ENCODE measurements at places on chromosomes 3 and 15.

DNA sequence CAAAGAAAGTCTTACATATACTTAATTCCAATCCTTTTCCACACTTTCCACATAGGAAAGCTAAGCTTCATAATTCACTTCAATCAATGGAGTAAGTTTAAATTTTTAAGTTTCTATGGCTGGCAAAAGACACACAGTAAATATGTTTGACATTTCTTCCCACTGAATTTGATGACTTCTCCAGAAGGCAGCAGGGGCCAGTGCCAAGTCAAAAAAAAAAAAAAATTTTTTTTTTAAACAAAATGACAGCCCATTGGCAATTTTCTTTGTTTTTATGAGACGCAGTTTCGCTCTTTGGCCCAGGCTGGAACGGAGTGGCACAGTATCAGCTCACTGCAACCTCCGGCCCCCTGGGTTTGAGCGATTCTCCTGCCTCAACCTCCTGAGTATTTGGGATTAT is 28.7 kb downstream of the ATP13A3 start:
- no peaks in the 10 kb centered on the region for H3K4me1 ChIP-seq
- no peaks in the 10 kb centered on the region for H3K27me3 ChIP-seq
- peaks cover 85% of the 10 kb centered on the region for H3K36me3 ChIP-seq
- DNase-seq, result no peak

GRCh38 chr3:58998476-58999117 is 51.2 kb downstream of the CFAP20DC start:
- H3K4me1 ChIP-seq, result no peaks in the 10 kb centered on the region
- H3K27me3 ChIP-seq, result no peaks in the 10 kb centered on the region
- peak; percentile 94 for DNase-seq
- H3K4me3 ChIP-seq, result no peak overlapping the region
- no peaks in the 10 kb centered on the region for H3K36me3 ChIP-seq

GRCh38 chr3:45166321-45166879 is 20.2 kb upstream of the CDCP1 start:
- peaks cover 13% of the 10 kb centered on the region for H3K4me1 ChIP-seq
- no peak for DNase-seq
- no peaks in the 10 kb centered on the region for H3K36me3 ChIP-seq

GRCh38 chr3:137097852-137098251 is 140.1 kb downstream of the IL20RB start:
- no peak overlapping the region for H3K27ac ChIP-seq
- H3K4me1 ChIP-seq, result no peaks in the 10 kb centered on the region
- peaks cover 6% of the 10 kb centered on the region for H3K27me3 ChIP-seq
- DNase-seq, result no peak
- no peaks in the 10 kb centered on the region for H3K36me3 ChIP-seq
- H3K4me3 ChIP-seq, result no peak overlapping the region

- H3K36me3 ChIP-seq, result no peaks in the 10 kb centered on the region
- peak overlapping the region; percentile 62 for H3K27ac ChIP-seq
These were observed 363.3 kb downstream of the SLC9A9 start for GRCh38 chr3:143484846-143485512.

DNA sequence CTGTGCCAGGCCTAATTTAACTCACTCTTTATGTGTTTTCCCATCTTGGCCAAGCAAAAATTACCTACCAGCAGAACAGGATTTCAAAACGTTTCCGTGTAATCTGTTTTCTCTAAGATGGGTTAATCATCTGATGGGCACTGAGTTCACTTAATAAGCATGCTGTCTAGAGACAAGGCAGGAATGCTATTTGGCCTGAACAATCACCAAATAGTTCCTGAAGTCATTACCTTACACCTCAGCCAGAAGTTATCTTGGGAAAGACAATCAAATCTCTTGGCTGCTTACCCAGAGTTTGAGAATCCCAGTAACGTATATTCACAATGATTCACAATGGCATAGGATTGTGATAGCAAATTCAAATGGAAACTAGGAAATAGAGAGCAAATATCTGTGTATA is 779.1 kb downstream of the CADM2 start:
- H3K27me3 ChIP-seq, result no peaks in the 10 kb centered on the region
- H3K27ac ChIP-seq, result no peak overlapping the region
- H3K4me1 ChIP-seq, result no peaks in the 10 kb centered on the region
- no peak overlapping the region for H3K4me3 ChIP-seq
- H3K36me3 ChIP-seq, result no peaks in the 10 kb centered on the region

DNA sequence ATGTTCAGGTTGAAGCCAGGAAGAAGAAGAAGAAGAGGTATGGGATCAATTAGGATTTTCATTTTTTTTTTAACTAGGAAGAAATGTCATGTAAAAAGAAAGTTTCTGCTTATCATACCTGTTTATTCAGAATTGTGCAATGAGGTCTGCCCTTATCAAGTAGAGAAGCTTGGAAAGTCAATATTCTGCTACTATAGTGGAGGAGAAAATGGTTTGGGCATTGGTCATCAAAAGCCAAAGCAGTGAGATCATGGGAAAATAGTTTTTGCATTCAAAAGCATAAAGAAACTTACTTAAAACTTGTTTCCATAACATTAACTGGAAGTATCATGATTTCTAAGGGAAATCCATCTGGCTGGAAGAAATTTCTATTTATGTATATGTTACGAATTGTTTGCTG is 1239.2 kb downstream of the NSUN3 start:
- H3K27me3 ChIP-seq, result no peaks in the 10 kb centered on the region
- DNase-seq, result peak; percentile 50
- peak overlapping the region; percentile 76 for H3K27ac ChIP-seq
- H3K4me3 ChIP-seq, result no peak overlapping the region
- no peaks in the 10 kb centered on the region for H3K4me1 ChIP-seq

DNA sequence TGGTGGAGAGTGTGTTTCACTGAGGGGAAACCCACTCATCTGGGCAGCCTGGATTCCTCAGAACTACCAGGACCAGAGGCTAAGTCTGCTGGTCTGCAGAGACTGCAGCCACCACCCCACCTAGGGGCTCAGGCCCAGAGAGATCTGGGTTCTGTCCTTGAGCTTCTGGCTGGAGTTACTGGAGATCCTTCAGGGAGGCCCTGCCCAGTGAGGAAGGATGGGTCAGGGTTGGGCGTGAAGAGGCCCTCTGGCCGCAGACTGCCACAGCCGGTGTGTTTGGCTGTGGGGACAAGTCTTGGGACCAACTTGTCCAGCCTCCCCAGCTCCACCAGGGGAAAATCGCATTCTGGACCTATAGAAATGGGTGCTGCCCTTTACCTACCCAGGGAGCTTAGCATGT is 235.3 kb upstream of the CBLB start:
- H3K36me3 ChIP-seq, result no peaks in the 10 kb centered on the region
- H3K4me3 ChIP-seq, result no peak overlapping the region
- H3K27me3 ChIP-seq, result no peaks in the 10 kb centered on the region
- no peaks in the 10 kb centered on the region for H3K4me1 ChIP-seq
- H3K27ac ChIP-seq, result no peak overlapping the region

GRCh38 chr3:150899141-150899540 is 6.1 kb downstream of the MINDY4B start:
- H3K4me3 ChIP-seq, result no peak overlapping the region
- H3K27ac ChIP-seq, result no peak overlapping the region
- H3K27me3 ChIP-seq, result peaks cover 64% of the 10 kb centered on the region
- H3K4me1 ChIP-seq, result no peaks in the 10 kb centered on the region

DNA sequence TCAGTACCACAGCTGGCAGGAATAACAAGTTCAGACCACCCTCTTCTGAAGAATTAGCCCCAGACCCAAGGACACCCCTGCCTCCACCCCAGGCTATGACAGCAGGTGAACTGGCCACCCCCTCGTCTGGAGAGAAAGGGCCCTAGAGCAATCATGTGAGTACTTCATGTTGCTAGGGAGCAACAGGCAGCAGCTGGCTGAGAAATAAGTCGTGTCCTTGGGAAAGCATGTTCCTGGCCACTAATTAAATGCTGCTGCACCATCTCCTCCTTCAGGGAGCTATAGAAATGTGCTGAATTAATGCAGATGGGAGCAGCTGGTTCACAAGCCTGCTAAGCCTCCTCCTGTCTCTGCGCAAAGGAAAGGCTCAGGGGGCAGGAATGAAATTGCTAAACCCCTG is 31.5 kb downstream of the MRPS11 start:
- no peaks in the 10 kb centered on the region for H3K27me3 ChIP-seq
- no peak overlapping the region for H3K4me3 ChIP-seq
- H3K4me1 ChIP-seq, result no peaks in the 10 kb centered on the region
- H3K36me3 ChIP-seq, result no peaks in the 10 kb centered on the region

- no peaks in the 10 kb centered on the region for H3K27me3 ChIP-seq
- peak; percentile 67 for DNase-seq
- H3K4me3 ChIP-seq, result peak overlapping the region; percentile 20
- H3K4me1 ChIP-seq, result peaks cover 2% of the 10 kb centered on the region
- no peaks in the 10 kb centered on the region for H3K36me3 ChIP-seq
- H3K27ac ChIP-seq, result no peak overlapping the region
These were observed 21.2 kb downstream of the PRKAR2A start for GRCh38 chr3:48826451-48826850.

DNA sequence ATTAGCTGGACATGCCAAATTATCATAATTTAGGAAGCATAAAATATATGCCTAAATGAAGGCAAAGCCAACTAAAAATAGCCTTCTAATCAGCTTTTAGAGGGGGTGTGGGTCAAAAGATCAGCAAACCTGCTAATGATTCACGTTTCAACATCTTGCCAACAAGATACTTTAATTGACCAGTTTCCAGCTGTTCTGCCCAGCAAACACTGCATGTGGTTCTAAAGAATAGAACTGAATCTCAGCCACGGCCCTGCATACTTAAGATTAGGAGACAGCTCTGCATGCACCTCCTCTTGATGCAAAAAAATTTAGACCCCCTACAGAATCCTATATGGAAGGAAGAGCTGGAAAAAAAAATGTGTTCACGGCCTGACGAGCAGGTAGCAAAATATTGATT is 500.5 kb downstream of the TBL1XR1 start:
- no peaks in the 10 kb centered on the region for H3K27me3 ChIP-seq
- H3K36me3 ChIP-seq, result no peaks in the 10 kb centered on the region
- H3K4me1 ChIP-seq, result no peaks in the 10 kb centered on the region
- H3K27ac ChIP-seq, result no peak overlapping the region
- no peak for DNase-seq

DNA sequence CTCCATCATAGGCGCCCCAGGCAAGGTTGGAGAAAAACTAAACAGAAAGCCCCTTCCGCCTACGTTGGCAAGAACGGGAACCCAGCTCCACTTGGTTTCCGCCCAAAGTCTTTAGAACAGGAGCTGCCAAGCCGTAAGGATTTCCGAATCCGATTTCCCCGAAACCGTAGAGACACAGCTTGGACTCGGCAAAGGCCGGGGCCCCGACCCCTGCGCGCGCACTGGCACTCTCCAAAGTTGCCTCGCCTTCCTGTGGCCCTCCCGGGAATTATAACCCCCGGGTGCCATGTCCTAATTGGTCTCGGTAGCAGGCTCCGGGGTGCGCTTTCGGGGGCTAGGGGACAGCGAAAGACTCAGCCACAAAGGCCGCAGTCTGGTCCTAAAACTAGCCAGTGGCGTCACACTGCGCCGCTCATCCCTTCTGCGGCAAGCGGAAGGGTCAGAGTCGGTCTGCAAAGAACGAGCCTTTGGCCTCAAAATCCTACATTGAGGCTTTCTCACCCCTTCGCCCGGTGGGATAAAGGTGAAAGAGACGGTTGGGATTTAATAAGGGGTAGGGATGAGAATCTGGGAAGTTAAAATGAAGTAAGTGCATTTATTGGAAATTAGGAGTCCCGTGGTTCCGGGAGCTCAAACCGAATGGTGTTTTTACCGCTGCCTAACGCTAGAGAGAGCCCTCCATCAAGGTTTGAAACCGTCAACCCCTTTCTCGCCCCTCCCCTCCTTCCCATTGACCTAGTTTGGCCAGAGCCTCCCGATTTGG is 6.8 kb downstream of the BCL6 start:
- peaks cover under 1% of the 10 kb centered on the region for H3K36me3 ChIP-seq
- H3K4me3 ChIP-seq, result peak overlapping the region; percentile 86
- H3K4me1 ChIP-seq, result peaks cover 22% of the 10 kb centered on the region
- no peaks in the 10 kb centered on the region for H3K27me3 ChIP-seq
- DNase-seq, result peak; percentile 95

GRCh38 chr3:135000465-135000864 is 205.4 kb downstream of the EPHB1 start:
- H3K36me3 ChIP-seq, result no peaks in the 10 kb centered on the region
- H3K27me3 ChIP-seq, result no peaks in the 10 kb centered on the region
- DNase-seq, result no peak
- H3K4me3 ChIP-seq, result no peak overlapping the region

GRCh38 chr3:67876261-67876660 is 221.8 kb upstream of the SUCLG2 start:
- DNase-seq, result peak; percentile 13
- no peaks in the 10 kb centered on the region for H3K4me1 ChIP-seq
- no peak overlapping the region for H3K27ac ChIP-seq
- no peak overlapping the region for H3K4me3 ChIP-seq
- no peaks in the 10 kb centered on the region for H3K36me3 ChIP-seq
- no peaks in the 10 kb centered on the region for H3K27me3 ChIP-seq

DNA sequence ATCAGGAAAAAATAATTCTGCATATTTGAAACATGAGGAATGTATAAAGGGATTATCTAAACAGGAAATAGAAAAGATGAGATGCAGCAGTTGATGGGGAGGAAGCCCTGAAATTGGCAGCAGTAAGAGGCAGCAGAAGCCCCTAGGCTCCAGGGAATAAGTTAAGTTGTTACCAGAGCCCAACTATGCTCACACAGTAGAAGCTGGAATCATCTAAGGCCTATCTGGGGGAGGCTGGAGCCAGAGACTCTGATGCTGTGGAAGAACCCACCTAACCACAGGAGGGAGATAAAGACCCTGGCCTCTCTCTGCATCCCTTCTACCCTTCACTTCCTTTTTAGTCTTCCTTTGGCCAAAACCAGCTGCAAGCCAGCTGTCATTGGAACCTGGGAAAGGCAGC is 519.7 kb downstream of the DIPK2A start:
- H3K4me1 ChIP-seq, result no peaks in the 10 kb centered on the region
- DNase-seq, result no peak
- H3K27me3 ChIP-seq, result no peaks in the 10 kb centered on the region
- H3K36me3 ChIP-seq, result no peaks in the 10 kb centered on the region
- no peak overlapping the region for H3K4me3 ChIP-seq
- no peak overlapping the region for H3K27ac ChIP-seq

GRCh38 chr3:59800481-59800880 is 750.7 kb upstream of the CFAP20DC start:
- H3K4me1 ChIP-seq, result peaks cover 2% of the 10 kb centered on the region
- H3K27ac ChIP-seq, result no peak overlapping the region
- H3K36me3 ChIP-seq, result no peaks in the 10 kb centered on the region
- H3K4me3 ChIP-seq, result no peak overlapping the region
- DNase-seq, result no peak

DNA sequence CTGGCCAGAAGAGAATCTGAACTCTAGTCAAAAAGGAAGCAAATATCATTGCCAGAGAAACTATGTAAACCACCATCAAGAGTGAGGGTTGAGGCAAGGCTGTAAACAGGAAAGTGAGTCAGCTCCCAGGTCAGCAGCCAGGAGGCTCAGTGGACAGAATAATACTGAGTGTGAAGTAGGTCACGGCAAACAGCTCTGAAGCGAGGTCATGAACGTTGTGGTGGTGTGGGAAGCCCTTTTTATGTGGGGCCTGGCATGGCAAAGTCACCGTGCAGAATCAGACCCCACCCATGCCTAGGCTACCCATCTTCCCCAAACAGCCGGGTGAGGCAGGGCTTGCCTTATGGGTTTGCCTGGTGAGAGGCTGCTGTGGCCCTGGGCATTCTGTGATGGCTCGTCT is 43.9 kb downstream of the THBS1 start:
- no peaks in the 10 kb centered on the region for H3K27me3 ChIP-seq
- H3K27ac ChIP-seq, result peak overlapping the region; percentile 58
- no peaks in the 10 kb centered on the region for H3K36me3 ChIP-seq
- H3K4me1 ChIP-seq, result peaks cover 15% of the 10 kb centered on the region
- DNase-seq, result peak; percentile 94

- DNase-seq, result peak; percentile 76
- no peak overlapping the region for H3K27ac ChIP-seq
- H3K27me3 ChIP-seq, result no peaks in the 10 kb centered on the region
- H3K4me3 ChIP-seq, result no peak overlapping the region
- H3K36me3 ChIP-seq, result no peaks in the 10 kb centered on the region
These were observed 36.7 kb downstream of the FLNB start for GRCh38 chr3:58044691-58045483.

Measured in mesenchymal stem cell (in vitro differentiated cells and primary cell).